Islet precursor cell (in vitro differentiated cells): ENCODE measurements at places on chromosomes 2 and 18.
A peak's percentile ranks its signal among the peaks of the same experiment; 100 is the strongest.

- no peak for DNase-seq
Observed at GRCh38 chr2:120064664-120065063, 51.8 kb downstream of the EPB41L5 start.

- no peak for DNase-seq
Observed at GRCh38 chr18:36595046-36595817, 233.6 kb downstream of the TPGS2 start.

DNA sequence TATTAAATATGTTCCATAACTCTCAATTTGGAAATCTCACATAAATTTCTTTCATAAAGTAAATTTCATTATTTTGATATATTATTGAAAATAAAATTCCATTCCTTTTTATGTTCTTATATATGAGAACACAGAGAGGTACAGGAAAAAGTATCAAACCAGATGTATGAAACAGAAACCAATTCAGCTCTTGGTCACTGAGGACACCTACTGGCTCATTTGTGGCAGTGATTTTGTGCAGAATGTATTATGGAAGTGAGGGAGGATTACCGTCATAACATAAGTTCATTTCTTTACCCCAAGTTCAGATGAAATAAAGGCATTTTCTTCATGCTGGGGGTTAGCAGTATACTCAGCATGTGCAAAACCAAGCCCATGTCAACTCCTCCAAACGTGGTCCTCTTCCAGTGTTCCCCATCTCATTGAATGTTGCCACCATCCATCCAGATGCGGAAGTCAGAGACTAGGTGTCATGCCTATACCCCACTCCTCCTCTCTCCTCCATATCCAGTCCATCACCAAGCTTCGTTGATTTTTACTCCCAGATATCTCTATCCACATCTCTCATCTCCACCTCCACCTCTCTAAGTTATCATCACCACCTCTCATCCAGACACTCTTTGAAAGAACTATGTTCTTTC lies 41.7 kb upstream of the MALL start:
- no peak for DNase-seq

- DNase-seq, result no peak
Observed at GRCh38 chr2:120376101-120376500, 30.2 kb downstream of the INHBB start.

GRCh38 chr2:148614322-148615049 lies 30.1 kb upstream of the EPC2 start:
- DNase-seq, result peak; percentile 96

- DNase-seq, result peak; percentile 87
Observed at GRCh38 chr2:179268277-179268925, 3.8 kb upstream of the SESTD1 start.

- peak; percentile 55 for DNase-seq
Observed at GRCh38 chr2:26459991-26460612, 17.8 kb downstream of the OTOF start.

- DNase-seq, result no peak
Observed at GRCh38 chr2:141767051-141767450, 363.8 kb downstream of the LRP1B start.

DNA sequence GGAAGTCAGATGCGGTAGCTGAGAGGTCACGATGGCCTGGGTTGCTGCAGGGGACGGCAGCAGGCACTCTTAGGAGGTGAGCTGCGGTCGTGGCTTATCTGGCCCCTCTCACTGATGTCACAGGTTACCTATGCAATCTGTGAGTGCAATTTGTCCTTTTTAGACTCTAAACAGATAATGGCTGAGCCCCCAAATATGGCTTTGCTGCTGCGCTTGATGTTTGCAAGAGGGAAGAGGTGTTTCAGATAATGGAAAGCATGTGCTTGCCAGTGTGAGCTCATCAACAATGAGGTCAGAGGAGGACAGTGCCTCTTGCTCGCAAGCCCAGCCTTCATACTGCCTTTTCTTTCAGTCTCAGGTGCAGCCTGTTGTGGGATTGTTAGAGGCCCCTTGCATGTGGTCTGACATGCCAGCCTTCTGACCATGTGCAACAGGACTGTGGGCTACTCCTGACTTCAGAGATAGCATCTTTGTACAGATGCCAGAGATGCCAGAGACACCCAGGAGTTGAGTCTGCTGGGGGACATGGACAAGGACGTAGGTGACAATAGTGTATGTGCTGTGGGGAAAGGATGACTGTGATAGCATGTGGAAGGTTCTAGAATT lies 151.3 kb downstream of the TANC1 start:
- peak; percentile 85 for DNase-seq

DNA sequence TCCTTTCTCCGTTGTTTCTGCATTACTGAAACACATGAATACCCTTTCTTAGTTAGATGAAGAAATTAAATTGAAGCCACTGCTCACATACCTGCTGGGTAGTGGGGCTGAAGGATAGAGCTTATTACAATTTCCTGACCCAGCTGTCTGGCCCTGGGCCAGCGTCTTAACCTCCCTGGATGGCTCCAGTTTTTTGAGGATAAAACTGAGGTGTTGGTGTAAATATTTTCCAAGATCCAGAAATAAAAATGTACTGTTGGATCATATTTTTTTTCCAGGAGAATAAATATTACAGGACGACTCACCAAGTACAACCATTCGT lies 3.5 kb downstream of the RNF144A start:
- DNase-seq, result no peak

DNA sequence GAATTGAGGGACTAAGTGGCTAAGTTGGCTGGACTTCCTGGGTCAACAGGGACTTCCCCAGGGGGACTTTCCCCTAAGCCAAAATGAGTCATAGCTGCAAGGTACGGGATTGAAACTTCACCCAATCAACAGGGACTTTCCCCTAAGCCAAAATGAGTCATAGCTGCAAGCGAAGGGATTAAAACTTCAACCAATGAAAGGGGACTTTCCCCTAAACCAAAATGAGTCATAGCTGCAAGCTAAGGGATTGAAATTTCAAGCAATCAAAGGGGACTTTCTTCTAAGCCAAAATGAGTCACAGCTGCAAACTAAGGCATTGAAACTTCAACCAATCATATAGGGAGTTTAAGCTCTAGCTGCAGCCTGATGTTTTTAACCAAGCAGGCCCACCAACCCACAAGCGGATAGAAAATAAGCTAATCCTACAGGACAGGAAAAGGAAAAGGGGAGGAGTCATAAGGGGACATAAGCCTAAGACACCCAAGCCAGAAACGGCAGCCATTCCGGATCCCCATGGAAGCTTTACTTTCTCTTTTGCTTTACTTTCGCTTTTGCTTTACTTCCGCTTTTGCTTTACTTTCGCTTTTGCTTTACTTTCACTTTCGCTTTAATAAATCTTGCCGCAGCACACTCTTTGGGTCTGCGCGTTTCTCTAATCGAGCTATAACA lies 1375.4 kb upstream of the CELF4 start:
- DNase-seq, result peak; percentile 60
